ENCODE measurements at places on chromosomes 13 and 19. TPM values are rescaled to one million over a fixed set of nuclear protein-coding genes. Genes with fewer than 3 reads are reported as not detected.

DNA sequence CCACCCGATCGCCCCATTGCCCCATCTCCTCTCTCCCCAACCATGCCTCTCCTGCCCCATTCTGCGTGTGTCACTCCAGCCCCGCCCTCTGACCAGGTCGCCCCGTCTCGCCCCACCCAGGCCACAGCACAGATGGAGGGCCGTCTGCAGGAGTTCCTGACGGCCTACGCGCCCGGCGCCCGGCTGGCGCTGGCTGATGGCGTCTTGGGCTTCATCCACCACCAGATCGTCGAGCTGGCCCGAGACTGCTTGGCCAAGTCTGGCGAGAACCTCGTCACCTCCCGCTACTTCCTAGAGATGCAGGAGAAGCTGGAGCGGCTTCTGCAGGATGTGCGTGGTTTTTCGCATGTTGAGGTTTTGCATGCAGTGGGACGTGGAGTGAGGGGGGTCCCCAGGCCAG, 26.2 kb downstream of the MAST3 start:
- no peak for DNase-seq

APOE gene
- total RNA-seq, result 14.6 TPM

RUBCNL gene
- 28.4 TPM for total RNA-seq

GRCh38 chr19:7355151-7355820, 6.5 kb downstream of the ARHGEF18 start:
- no peak for DNase-seq

Data from left colon (tissue), 2 donors.